Mammary epithelial cell (primary cell): ENCODE measurements at places on chromosomes 4 and X.

- peak; percentile 1 for DNase-seq
Measured at GRCh38 chrX:87299563-87300160, 217.9 kb upstream of the KLHL4 start.

DNA sequence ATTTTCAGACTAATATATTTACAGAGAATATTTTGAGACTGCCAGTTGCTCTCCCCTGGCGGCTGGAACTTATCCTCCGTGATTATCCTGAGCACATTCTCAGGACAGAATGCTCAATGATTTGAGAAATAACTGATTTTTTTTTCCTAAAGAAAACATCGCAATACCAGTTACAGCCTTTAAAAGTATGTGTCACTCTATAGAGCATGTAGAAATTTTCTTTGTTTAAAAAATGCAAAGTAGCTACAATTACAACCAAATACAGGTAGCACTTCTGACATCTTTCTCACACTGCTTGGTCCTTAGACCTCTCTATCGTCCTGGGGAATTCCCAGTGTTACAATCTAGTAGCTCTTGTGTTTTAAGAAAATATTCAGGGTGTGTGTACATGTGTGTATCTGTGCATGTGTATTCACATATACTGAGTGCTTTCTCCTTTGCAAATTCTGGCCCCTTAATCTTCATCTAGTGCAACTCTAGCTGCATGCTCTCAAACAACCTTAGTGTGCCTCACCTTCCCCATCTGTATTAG, 13.8 kb downstream of the APBB2 start:
- DNase-seq: no peak

GRCh38 chrX:100743009-100743607, 11.2 kb upstream of the SYTL4 start:
- no peak for DNase-seq

DNA sequence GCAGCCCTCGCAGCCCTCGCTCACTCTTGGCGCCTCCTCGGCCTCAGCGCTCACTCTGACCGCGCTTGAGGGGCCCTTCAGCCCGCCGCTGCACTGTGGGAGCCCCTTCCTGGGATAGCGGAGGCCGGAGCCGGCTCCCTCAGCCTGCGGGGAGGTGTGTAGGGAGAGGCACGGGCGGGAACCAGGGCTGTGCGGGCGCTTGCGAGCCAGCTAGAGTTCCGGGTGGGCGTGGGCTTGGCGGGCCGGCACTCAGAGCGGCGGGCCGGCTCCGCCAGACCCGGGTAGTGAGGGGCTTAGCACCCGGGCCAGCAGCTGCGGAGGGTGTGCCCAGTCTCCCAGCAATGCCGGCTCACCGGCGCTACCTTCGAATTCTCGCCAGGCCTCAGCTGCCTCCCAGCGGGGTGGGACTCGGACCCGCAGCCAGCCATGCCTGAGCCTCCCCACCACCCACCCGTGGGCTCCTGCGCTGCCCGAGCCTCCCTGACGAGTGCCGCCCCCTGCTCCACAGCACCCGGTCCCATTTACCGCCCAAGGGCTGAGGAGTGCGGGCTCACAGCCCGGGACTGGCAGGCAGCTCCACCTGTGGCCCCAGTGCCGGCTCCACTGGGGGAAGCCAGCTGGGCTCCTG, 1.4 kb upstream of the AADAT start:
- DNase-seq: no peak

- DNase-seq: no peak
Measured at GRCh38 chr4:19806865-19807264, 444.8 kb upstream of the SLIT2 start.
